Stimulated activated CD4-positive, alpha-beta T cell treated with anti-CD3 and anti-CD28 coated beads, TNF-alpha, amount 100 ng/mL, for 4 hours (primary cell): ENCODE measurements at places on chromosomes 2 and 18.

DNA sequence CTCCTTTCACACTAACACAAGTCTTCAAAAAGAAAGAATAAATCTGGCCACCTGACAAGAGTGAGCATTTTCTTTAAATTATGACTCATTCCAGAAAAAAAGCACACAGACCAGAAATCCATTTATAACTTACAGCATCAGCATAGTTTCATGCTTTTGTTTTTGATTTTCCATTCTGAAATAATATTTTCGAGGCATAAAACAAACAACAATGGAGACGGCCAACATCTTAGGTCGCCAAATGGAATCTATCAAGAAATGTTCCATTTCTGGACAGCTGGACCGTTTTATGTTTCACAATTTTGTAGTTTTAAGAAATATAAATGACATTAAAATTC lies 165.4 kb upstream of the ZFP36L2 start:
- no peak for DNase-seq

- DNase-seq, result no peak
Measured at GRCh38 chr2:237448626-237449025, 34.7 kb upstream of the COL6A3 start.

- no peak for DNase-seq
Measured at GRCh38 chr18:57771193-57771592, 31.9 kb downstream of the ATP8B1 start.

- DNase-seq, result no peak
Measured at GRCh38 chr2:207066791-207067460, 98.8 kb downstream of the KLF7 start.

DNA sequence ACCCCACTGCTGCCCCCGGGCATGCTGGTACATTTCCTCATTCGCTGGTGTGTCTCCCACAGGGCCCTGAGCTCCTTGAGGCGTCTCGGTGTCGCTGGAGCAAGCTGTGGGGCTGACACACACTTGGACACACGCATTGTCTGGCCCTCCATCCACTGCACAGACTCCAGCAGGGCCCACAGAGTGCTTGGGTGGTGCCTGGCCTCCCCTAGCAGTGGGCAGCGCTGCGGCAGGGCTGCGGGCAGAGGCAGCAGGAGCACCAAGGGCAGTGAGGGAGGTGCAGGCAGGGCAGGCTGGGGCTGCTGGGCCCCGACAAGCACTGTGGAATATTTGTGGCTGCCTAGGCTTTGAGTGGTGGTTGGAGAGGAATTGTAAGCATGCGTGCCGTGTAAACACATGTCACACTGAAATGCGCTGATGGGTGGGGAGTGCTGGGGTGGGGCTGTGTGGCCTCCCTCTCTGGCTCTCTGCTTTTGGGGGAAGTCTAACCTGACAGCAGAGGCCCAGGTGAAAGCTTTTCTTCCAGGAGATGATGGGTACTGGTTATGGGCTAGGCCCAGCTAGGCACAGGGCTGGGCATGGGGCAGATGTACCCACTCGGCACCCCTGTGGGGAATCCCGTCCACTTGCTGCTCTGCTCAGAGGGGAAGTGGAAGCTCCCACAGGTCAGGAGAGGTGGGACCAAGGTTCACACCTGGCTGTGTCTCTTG lies 55.5 kb upstream of the HS6ST1 start:
- no peak for DNase-seq

- no peak for DNase-seq
Measured at GRCh38 chr2:61253136-61253535, 91.1 kb downstream of the C2orf74 start.

DNA sequence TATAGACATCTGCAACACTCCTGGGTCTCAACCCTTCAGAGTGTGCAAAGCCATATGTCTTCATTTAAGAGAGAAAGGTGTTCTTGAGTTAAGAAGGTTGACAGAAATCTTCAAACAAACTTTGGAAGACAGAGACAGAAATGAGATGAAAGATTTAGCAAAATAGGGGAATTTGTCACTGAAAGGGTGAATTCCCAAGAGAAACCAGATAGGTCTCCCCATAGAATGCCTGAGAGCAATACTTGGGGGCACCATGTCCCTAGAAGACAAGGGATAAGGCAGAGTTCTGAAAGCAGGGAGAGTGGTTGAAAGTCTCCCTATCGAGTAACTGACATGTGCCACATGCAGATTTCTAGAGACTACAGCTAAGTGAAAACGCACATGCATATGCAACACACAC lies 50.0 kb downstream of the AP1S3 start:
- no peak for DNase-seq

- DNase-seq, result no peak
Measured at GRCh38 chr2:15748736-15749323, 157.2 kb downstream of the DDX1 start.

GRCh38 chr18:11736656-11737055 lies 47.6 kb downstream of the GNAL start:
- no peak for DNase-seq

- DNase-seq, result no peak
Measured at GRCh38 chr2:36615222-36615621, 17.3 kb upstream of the FEZ2 start.

DNA sequence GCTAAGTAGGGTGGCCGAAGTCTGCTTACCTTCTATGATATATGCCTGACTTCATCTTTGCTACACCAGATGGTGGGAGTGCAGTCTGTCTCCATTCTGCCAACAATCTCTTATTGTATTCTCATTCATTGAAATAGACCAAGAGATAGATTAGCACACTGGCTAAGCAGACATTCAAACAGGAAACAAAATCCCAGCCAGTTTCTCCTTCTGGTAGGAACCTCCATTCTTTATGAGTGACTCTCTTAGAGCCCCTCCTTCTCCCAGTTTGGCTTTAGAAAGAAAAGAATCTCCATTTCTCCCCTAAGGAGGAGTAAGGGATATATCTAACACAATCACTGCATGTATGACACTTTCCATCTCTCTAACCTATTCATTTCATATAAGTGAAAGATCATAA lies 118.9 kb upstream of the COL5A2 start:
- DNase-seq, result no peak

DNA sequence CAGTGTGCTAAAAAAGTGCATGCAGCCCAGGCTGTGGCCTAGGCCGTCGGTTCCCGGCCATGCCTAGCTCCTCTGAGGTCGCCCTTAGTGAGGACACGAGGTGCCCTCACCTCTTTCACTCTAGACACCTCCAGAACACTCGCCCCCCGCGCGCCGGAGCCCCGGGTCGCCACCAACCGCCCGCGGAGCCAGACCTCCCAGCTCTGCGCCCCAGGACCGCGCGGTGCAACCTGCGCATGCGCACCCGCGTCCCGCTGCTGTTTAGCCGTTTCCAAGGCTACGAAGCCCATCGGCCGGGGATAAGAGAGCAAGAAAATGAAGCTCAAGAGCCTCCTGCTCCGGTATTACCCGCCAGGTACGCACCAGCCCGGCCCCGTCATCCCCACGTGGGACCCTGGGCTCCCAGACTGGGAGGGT lies at the start of gene DAW1:
Gene DAW1 (plus strand): TSS at position 257 of the 417 bp plus-strand sequence. CDS start 59 bp downstream, at position 316.
- DNase-seq, result no peak

GRCh38 chr2:38267270-38267925 lies 109.7 kb downstream of the ATL2 start:
- DNase-seq, result no peak
